ENCODE measurements at places on chromosomes 2 and 18.

- no peak for DNase-seq
Observed at GRCh38 chr2:85812094-85812735, 58.4 kb downstream of the ATOH8 start.

GRCh38 chr2:151410485-151410834 is 758 bp downstream of the RIF1 start:
- DNase-seq: peak; percentile 59

DNA sequence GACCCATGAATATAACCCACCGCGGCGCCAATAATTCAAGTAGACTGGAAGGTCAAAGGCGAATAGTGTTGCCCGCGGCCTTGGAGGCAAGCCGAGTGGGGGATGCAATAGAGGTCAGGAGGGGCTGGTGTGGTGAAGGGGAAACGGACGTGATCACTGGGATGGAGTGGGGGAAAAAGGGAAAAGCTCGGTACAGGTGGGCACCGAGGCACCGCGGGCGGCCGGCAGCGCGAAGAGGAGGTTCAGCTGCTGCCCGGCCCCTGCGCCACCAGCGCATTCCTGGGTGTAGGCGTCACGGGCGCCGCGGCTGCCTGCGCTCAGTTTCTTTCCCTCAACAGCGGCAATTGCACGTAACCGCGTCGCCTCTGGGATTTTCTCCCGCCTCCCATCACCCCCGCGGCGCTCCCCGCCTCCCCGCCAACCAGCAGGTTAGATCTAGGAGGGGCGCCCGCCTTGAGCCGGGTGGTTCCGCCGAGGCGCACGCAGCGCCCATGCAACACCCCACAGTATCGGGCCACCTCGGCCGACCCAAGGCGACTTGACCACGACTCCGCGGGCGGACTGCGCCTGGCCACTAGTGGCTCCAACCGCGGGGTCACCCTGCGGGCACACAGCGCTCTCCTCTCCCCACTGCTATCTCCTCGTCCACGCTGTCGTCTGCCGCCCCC is 1.5 kb downstream of the RND3 start:
- peak; percentile 67 for DNase-seq

DNA sequence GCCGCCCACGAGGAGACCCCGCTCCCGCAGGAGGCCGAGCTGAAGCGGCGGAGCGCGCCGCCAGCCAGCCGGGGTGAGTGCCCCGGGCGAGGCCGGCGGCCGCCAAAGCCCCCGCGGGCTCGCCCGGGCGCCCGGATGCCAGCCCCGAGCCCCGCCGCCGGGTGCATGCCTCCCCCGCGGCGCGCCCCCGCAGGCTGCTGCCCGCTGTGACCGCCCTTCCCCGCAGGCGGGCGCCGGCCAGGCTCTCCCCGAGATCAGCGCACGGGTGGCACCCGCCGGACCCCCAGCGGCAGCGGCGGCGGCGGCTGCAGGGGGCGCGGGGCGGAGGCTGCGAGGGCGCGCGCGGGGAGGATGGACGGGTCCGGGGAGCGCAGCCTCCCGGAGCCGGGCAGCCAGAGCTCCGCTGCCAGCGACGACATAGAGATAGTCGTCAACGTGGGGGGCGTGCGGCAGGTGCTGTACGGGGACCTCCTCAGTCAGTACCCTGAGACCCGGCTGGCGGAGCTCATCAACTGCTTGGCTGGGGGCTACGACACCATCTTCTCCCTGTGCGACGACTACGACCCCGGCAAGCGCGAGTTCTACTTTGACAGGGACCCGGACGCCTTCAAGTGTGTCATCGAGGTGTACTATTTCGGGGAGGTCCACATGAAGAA is 470 bp downstream of the KCNF1 start:
- DNase-seq: no peak

GRCh38 chr2:163736433-163737189 is 803 bp upstream of the FIGN start:
- peak; percentile 80 for DNase-seq

GRCh38 chr2:120348737-120349439 is 3.0 kb downstream of the INHBB start:
- DNase-seq: no peak

DNA sequence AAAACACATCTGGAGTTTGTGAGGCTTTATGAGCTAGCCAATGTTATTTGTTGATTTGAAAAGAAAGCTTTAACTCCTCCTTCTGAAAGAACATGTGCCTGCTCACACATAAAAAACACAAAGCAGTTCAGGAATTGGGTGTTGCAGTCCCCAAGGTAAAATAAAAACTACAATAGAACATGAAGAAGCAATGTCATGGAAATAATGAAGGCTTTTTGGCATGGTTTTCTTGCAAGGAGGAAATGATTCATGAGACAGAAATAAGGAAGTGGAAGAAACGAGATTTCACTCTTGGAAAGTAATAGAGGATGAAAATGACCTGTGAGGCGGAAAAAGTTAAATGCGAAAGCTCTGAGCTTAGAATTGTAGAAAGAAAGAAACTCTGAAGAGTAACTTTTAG is 81.1 kb downstream of the TRIB2 start:
- DNase-seq: no peak

DNA sequence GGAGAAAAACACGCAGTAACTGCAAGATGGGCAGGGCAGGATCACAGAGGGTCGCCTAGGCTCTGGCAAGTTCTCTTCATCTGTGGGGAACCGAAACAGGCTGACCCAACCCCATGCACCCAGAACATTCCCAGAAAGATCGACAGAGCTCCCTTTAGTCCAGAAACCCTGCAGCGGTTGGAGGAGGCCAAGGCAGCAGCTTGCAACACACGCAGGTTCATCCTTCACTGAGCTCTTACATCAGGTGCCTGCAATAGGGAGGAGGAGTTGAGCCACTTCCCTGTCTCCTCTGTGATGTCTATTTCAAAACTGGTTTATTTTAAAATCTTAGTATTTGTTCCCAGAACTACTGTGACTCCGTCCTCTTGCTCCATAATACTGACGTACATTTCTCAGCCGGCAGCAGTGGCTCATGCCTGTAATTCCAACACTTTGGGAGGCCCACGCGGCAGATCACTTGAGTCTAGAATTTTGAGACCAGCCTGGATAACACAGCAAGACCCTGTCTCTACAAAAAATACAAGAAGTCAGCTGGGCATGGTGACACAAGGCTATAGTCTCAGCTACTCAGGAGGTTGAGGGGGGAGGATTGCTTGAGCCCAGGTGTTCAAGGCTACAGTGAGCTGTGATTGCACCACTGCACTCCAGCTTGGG is 11.5 kb upstream of the SLC11A1 start:
- DNase-seq: no peak

GRCh38 chr2:222733846-222734702 is 62.6 kb downstream of the MOGAT1 start:
- no peak for DNase-seq

- no peak for DNase-seq
Observed at GRCh38 chr18:32867936-32868335, 95.1 kb upstream of the KLHL14 start.
